ENCODE measurements at places on chromosomes 6 and 20. TPM values are rescaled to one million over a fixed set of nuclear protein-coding genes. Genes with fewer than 3 reads are reported as not detected.

Gene COL21A1
- total RNA-seq = 18.6 TPM

Gene ULBP1
- total RNA-seq = 4.1 TPM

Gene ADGRB3
- not detected for total RNA-seq

Gene RIPK1
- total RNA-seq = 12.6 TPM

Gene SCUBE3
- not detected for total RNA-seq

Gene STX11
- 0.51 TPM for total RNA-seq

Gene SLX4IP
- 3.9 TPM for total RNA-seq

Gene TCF15
- total RNA-seq = not detected

Gene PTCRA
- total RNA-seq = not detected

Gene HLA-DRB1
- total RNA-seq = 0.13 TPM

Gene CST7
- total RNA-seq = not detected

Gene RAET1E
- total RNA-seq = 35.1 TPM

Gene COX7A2
- total RNA-seq = 124 TPM

Gene SLPI
- total RNA-seq = 854 TPM

Gene LAMA2
- under 0.01 TPM for total RNA-seq

Gene CDH22
- not detected for total RNA-seq

Gene SRMS
- total RNA-seq = 0.79 TPM

Gene IMPG1
- total RNA-seq = not detected
